NCI-H524 (cell line): ENCODE measurements at places on chromosomes 2 and 18.

GRCh38 chr18:13834496-13835015 is 10.6 kb downstream of the MC5R start:
- no peak for DNase-seq

DNA sequence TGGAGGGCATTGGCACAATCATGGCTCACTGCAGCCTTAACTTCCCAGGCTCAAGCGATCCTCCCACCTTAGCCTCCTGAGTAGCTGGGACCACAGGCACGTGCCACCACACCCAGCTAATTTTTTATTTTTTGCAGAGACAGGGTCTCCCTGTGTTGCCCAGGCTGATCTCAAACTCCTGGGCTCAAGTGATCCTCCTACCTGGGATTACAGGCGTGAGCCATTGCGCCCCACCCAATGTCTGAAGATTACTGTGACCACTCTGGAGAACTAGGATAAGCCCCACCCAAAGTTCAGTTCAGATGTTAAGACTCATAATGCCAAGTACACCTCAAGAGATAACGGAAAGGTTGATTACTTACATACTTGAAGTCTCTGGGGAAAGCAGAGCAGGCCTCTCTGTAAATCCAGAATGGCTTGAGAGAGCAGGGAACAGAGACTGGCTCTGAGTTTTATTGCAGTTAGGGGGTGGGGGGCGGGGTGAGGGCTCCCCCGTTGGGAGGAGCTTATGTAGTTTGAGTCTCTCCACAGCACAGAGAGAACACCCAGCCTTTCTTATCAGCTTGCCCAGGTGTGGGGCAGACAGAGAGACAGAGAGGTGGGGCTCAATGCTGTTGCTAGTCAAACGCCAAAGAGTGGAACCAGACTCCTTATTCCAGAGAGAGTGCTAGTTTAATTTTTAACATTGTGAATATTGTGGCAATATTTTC is 26.5 kb upstream of the ERICH2 start:
- DNase-seq: no peak

DNA sequence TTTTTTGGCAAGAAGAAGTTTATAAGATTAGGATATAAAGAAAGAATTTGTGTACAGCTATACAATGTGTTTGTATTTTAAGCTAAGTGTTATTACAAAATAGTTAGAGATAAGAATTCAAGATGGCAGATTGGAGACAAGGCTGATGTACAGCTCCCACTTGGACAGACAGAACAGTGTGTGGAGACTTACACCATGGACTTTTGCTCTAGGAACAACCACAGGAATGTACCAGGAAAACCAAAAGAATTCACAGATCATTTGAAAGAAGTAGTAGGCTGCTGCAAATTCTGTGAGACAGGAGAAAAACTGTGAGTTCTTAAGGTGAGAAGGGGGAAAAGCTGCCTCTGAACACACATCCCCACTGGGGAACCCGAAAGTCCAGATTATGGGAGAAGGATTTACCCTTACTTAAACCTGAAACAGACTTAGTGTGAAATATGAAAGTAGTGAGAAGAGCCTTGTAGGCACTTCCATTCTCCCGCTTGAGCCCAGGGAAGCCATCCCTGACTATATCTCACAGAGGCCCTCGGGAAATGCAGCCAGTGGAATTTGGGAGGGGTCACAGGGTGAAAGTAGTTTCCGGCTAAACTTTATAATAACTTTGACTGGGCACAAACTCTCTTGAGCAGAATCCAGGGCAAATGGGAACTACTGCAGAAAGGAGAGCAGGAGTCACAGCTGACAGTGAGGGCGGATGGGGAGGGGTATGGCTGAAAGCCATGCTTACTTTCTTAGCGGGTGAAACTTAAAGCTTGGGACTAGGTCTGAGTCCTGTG is 11.6 kb upstream of the RPRD1A start:
- no peak for DNase-seq

- no peak for DNase-seq
Observed at GRCh38 chr2:130369311-130369964, 13.6 kb downstream of the PTPN18 start.

- no peak for DNase-seq
Observed at GRCh38 chr2:130823886-130824491, 12.7 kb upstream of the ARHGEF4 start.

GRCh38 chr2:120316528-120317179 is 29.3 kb upstream of the INHBB start:
- DNase-seq: no peak

DNA sequence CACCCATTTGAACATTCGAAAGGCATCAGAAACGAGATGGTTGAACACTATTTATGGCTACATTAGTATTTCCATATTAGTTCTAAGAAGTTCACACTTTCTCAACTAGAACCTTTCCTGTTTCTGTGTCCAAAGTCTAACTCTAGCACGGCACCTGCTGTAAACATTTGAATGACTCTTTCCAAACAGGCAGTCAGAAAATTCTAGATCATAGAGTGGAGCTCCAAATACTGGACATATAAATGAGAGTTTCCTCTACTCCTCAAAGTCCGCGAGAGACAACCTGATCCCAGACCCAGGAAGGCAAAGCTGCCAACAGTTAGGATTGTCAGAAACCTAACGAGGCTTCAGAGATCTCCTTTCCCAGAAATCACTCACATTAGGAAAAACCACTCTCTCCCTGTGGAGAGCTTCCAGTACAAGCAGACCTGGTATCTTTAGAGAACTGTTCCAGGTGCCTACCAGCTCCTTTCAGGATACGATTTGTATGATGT is 10.6 kb downstream of the RND3 start:
- DNase-seq: no peak

DNA sequence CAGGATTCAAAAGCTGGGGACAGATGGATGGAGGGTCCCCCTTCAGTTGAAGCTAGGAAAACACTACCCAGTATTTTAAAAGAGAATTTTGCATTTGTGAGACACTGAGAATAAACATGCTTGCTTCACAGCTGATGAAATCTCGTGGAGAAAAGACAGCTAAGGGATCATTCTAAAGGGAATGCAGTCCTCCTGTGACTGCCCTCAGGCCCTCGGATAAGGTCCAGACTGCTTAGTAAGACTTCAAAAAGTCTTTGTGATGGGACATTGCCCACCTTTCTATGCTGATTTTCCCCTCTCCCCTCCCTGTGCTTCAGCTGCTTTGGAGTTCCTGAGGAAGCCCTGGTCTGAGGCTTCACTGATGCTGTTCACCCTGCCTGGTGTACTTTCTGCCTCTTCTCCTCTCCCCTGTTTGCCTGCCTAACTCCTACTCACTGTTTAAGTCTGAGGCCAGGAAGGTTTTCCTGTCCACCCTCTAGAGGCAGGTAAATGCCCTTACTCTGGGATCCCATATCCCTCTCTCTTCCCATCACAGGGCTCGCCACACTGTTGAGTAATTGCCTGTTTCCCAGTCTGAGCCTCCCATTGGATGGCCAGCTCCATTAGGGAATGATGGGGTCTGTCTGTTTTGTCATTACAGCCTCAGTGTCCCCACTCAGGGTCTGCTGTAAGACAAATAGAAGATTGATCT is 26.6 kb downstream of the POLE4 start:
- no peak for DNase-seq

- no peak for DNase-seq
Observed at GRCh38 chr2:136381722-136382633, 264.0 kb upstream of the CXCR4 start.

GRCh38 chr2:22817197-22817596 is 567.8 kb upstream of the KLHL29 start:
- DNase-seq: no peak

DNA sequence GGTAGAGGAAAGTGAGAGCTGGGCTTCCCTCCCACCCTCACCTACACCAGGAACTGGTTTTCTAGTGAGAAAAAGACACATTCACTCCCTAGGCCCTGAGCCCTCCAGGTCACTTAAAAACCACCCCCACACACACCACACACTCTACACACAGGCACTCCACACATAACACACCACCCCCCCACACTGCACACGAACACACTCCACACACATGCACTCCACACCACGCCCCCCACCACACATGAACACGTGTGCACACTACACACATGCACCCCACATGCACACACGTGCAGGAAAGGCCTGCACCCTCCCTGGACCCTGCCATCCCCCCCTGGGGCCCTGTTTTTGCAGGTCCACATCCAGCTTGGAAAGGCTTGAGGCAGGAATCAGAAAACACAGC is 67.6 kb downstream of the RALBP1 start:
- no peak for DNase-seq

DNA sequence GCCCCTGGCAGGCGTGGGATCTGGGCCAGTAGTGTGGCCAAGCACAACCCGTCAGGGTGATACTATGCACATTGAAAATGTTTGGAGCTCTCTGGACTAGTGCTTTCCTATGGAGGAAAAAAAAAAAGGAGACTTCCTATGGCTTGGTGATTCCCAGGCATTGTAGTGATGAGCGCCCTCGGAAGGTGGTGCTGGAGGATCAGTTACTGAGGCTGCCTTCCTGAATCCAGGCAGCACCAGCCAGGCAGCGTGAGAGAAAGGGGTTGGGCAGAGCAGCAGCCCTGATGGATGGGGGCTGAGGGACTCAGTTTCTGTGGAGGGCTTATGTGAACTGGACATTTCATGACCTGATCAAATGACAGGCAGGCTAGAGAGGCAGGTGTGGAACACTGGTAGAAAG is 70.9 kb downstream of the CHRNA1 start:
- no peak for DNase-seq

- no peak for DNase-seq
Observed at GRCh38 chr2:8475349-8476031, 206.4 kb upstream of the ID2 start.

- DNase-seq: no peak
Observed at GRCh38 chr2:10264506-10265328, 38.0 kb upstream of the HPCAL1 start.

DNA sequence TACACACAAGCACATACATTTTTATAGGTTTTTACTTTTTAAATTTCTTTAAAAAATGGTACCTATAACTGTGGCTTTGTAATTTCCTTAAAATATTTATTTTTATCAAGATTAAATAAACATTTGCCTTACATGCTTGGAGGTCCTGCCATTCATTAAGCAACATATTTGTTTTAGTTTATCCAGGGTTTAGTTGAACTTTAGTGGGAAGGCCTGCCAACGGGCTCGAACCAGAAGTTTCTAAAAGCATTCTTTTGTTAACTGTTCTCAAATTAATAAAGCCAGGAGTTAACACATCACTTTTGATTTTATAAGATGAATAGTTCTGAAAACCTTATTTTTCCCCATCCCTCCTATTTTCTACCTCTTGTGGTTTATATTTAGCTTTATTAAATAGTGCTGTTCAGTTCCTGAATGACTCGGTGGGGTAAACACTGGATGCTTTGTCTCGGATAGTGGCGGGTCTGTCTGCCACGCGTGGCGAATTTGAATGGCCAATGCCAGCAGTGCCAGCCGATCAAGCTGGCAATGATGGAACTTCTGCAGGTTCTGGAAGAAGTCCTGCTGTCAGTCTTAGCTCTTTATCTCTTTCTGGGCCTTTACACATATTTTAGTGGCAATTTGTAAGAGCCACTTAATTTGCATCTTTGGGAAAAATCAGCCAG is 32.2 kb downstream of the SH3YL1 start:
- no peak for DNase-seq

GRCh38 chr2:230410861-230411569 is 5.0 kb upstream of the SP100 start:
- no peak for DNase-seq

- DNase-seq: peak; percentile 68
Observed at GRCh38 chr18:75827751-75828287, 400.3 kb upstream of the SMIM21 start.

- no peak for DNase-seq
Observed at GRCh38 chr2:88950010-88950409, 258.5 kb downstream of the RPIA start.

DNA sequence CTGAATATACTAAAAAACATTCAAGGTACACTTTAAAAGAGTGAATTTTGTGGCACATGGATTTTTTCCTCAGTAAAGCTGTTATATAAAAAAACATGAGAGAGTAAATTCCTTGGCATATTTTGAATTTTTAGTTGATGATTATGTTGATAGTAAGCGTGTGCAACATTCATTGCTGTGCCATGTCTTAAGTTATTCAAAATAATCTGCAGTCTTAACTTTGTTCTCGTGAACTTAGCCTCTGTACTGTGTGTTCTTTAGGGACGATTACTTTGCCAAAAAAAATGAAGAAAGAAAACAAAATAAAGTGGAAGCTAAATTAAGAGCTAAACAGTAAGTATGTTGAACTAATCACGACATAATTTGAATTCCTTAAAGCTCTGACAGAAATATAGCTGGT is 9.6 kb downstream of the SSB start:
- no peak for DNase-seq

GRCh38 chr18:49638209-49638785 is 76.4 kb downstream of the LIPG start:
- no peak for DNase-seq

DNA sequence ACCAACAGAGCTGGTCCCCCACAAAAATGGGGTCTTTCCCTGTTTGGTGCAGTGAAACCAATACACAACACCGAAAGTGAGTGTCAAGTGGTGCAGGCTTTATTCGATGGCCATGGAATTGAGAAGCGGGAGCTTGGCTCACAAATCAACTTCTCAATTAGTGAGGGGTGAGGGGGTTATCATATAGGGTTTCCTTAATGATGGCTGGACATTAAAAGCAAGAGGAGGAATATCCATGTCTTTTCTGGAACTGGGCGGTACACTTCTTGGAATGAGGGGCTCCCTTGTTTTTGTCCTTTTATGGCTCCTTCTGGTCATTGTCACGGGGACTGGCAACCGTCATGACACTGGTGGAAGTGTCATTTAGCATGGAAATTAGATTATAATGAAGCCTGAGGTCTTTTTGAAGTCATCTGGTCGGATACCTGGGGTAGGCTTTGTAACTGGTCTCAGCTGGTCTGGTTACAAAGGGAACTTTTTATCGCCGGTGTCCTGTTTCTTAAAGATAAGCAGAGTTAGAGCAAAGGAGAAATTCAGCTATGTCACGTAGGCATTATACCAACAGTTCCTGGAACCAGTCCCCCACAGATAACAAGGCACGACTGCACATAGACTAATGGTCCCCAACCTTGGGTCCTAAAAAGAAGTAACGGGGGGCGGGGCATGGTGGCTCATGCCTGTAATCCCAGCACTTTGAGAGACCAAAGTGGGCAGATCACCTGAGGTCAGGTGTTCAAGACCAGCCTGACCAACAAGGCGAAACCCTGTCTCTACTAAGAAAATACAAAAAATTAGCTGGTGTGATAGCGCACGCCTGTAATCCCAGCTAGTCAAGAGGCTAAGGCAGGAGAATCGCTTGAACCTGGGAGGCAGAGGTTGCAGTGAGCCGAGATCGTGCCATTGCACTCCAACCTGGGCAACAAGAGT is 93.5 kb upstream of the NDUFV2 start:
- no peak for DNase-seq

GRCh38 chr2:208086029-208086428 is 38.3 kb downstream of the CRYGD start:
- DNase-seq: no peak
